Naive thymus-derived CD8-positive, alpha-beta T cell (primary cell): ENCODE measurements at places on chromosomes 5 and 9.

- DNase-seq, result no peak
Measured at GRCh38 chr9:116693233-116693731, 6.2 kb downstream of the TRIM32 start.

DNA sequence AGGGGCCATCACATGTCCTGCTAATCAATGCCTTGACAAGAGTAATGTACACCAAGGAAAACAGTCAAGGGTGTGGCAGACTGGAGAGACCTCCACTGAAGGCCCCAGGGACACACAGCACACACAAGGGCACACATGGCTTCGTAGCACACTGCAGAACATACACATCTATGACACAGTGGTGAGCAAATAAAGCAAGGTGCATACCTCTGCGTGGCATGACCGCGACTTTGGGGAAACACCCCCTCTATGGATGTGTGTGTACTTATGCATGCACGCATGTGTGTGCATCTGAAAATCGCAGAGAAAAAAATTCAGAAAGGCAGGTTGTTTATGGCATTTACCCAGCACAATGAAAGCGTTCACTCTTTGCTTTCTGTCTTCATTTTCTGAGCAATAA, 20.5 kb downstream of the SEMA4D start:
- peak; percentile 64 for DNase-seq

- no peak for DNase-seq
Measured at GRCh38 chr5:92795633-92796032, 785.4 kb downstream of the NR2F1-AS1 start.

GRCh38 chr9:73871636-73872035, 625.5 kb upstream of the RORB start:
- no peak for DNase-seq

- no peak for DNase-seq
Measured at GRCh38 chr5:62614355-62614754, 35.7 kb downstream of the LRRC70 start.

- no peak for DNase-seq
Measured at GRCh38 chr9:85515021-85515420, 226.7 kb downstream of the AGTPBP1 start.

DNA sequence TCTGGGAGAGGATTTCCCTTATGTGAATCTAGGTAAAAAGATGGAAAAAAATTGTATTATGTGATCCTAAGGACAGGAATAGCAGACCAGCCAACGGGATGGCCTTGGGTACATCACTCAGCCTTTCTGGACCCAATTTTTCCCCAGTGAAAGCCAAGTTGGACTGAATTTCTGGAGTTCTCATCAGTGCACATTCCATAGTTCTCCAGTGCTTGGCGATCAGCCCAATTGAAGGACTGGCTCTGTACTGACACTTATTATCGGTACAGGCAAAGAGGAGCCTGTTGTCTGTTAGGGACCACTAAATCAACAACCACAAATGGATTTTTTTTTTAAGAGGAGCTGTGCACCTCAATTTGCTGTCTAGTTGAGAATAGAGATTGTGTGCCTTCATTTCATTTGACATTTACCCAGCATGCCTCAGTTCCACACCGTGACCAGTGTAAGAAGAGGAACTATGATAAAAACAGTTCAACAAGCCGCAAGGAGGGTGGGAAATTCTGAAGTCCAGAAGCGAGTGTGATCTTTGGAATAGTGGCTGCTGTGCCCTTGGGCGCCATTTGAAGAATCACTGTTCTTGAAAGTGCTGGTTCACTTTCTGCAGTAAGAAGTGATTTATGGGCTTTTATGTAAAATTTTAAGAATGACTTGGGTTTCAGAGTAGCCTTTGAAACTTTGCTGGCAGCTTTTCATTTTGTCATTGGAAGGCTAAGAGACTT, 8.0 kb downstream of the ARL10 start:
- no peak for DNase-seq

- no peak for DNase-seq
Measured at GRCh38 chr5:158484150-158484549, 615.6 kb downstream of the EBF1 start.

DNA sequence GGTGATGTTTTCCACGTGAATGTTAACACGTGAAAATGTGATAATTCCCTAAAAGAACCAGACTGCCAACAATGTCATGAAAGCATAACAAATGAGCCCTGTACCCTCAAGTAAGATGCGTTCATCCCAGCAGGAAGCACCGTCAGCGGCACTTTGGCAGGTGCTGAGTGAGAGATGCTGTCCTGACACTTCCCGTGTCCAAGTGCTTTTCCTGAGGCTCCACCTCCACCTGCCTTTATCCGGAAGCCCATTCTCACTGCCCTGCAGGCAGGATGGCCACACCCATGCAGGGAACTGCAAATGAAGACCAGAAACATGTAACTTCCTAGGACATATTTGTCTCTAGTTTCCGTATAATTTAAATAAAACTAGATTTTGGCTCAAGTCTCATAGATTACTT, 238.0 kb upstream of the IRX2 start:
- no peak for DNase-seq
